Activated T-cell treated with anti-CD3 and anti-CD28 coated beads, Interleukin-2, amount 50 U/mL, for 72 hours (primary cell): ENCODE measurements at places on chromosomes 1 and 21. TPM values are rescaled to one million over a fixed set of nuclear protein-coding genes. Genes with fewer than 3 reads are reported as not detected.
A peak's percentile ranks its signal among the peaks of the same experiment; 100 is the strongest.

DNA sequence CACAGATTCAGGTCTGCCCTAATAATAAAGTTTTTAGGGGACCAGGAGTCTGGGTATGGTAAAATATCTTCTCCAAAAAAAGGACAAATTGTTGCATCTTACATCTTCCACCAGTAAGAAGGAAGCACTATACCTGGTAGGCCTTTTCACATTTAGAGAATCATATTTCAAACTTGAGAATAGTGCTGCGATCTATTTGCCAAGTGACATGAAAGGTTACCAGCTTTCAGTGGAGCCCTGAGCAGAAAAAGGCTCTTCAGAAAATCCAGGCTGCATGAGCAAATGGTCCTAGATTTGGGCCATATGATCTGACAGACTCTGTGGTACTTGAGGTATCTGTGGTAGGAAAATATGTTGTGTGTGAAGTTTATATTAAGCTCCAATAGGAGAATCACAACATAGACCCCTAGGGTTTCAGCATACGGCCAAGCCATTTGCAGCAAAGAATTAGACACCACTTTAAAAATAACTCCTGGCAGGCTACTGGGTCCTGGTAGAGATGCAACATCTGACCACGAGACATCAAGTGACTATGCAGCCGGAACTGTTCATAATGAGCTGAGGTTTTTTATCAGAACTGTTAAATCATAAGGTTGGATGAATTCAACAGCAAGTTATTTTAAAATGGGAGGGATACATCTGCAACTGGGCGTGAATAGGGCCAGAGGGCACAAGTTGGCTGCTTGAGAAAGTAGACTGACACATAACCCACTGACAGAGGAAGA is 38.6 kb upstream of the CCDC190 start:
- H3K27ac ChIP-seq, result no peak overlapping the region
- no peaks in the 10 kb centered on the region for H3K4me1 ChIP-seq
- DNase-seq, result no peak
- H3K36me3 ChIP-seq, result no peaks in the 10 kb centered on the region
- H3K27me3 ChIP-seq, result peaks cover 8% of the 10 kb centered on the region
- H3K4me3 ChIP-seq, result no peak overlapping the region

The CD244 gene
- 1.4 TPM for total RNA-seq

DNA sequence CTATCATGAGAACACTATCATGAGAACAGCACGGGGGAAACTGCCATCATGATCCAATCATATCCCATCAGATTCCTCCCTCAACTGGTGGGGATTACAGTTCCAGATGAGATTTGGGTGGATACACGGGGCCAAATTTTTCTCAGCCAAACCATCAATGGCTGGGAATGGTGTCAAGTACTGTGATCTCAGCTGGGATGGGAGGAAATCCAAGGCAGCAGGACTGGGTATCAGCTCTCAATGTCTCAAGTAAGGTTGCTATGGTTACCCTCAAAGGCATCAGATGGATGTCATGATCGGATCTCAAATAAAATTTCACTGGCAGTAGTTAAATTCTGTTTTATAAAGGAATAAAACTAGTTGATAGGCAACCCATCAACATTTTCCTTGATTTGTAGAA is 399.0 kb downstream of the KCNT2 start:
- H3K4me1 ChIP-seq, result no peaks in the 10 kb centered on the region
- no peaks in the 10 kb centered on the region for H3K27me3 ChIP-seq
- no peak overlapping the region for H3K27ac ChIP-seq

The KLHDC8A gene
- total RNA-seq, result not detected

DNA sequence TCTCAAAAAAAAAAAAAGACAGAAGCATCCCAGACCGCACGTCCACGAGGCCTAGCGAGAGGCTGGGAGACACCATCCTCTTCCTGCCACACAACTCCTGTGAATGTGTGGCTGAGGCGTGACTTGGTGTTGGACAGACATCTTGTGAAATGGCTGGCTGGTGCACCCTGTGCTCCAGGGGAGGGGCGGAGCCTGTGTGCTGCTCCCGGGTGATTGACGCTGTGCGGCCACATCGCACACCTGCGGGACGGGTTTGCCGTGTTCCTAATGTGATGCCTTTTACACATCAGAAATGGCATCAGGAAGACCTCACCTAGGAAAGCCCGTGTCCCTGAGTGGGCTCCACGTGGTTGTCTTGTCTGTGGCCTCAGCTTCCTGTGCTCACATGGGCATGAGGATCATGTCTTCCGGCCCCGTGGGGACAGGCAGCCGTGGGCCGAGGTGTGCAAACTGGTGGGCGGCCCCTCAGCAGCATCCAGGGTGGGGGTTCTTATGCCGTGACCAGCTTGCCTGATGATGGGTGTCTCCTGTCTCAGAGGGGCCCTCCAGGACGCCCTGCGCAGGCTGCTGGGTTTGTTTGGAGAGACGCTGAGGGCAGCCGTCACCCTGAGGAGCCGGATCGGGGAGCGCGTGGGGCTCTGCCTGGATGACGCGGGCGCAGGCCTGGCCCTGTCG is 64.4 kb downstream of the PCNT start:
- H3K4me3 ChIP-seq, result no peak overlapping the region
- no peak overlapping the region for H3K27ac ChIP-seq
- peaks cover 31% of the 10 kb centered on the region for H3K36me3 ChIP-seq
- H3K27me3 ChIP-seq, result no peaks in the 10 kb centered on the region
- no peak for DNase-seq

GRCh38 chr1:201911826-201912571 is 23.3 kb downstream of the SHISA4 start:
- H3K27ac ChIP-seq, result no peak overlapping the region
- H3K4me3 ChIP-seq, result no peak overlapping the region
- no peak for DNase-seq
- H3K36me3 ChIP-seq, result no peaks in the 10 kb centered on the region

DNA sequence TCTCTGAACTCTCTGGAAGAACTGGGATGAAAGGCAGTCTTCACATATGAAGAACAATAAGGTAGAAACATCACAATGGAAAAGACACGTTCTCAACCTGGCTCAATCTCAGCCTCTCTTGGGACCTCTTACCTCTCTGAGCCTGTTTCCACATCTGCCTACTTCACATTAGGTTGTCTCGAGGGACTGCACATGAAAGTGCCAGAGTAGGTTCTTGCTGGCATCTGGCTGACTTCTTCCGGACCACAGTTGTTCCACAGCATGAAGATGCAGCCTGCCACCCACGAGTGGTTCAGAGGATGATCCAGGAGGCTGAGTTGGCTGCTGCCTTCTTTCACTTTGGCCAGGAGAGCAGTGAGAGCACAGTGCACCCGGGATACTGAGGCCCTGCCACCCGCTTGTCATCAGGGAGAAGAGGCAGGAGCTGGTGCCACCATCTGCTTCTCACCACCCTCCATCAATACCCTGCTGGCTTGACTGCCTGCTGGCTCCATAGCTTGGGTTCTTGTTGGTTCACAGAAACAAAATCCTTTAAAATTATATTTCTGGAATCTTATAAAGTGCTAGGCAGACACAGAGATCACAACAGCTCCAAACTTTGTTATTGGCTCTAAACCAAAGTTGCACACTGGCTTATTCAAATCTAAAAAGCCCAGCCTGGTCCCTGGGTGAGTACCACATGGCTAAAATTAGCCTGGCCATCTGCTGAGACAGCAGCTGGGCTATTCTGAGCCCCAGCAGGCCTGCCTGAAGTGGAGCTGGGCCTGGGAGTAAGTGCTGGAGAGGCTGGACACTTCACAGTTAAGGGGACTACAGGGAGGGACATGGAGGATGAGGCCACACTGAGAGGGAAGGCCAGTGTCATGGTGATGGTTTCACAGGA is 46.9 kb upstream of the LIN9 start:
- H3K27me3 ChIP-seq, result no peaks in the 10 kb centered on the region
- H3K27ac ChIP-seq, result peak overlapping the region; percentile 5
- DNase-seq, result no peak
- peaks cover 7% of the 10 kb centered on the region for H3K36me3 ChIP-seq

- peaks cover 37% of the 10 kb centered on the region for H3K4me1 ChIP-seq
- H3K36me3 ChIP-seq, result no peaks in the 10 kb centered on the region
- H3K4me3 ChIP-seq, result peak overlapping the region; percentile 85
- no peaks in the 10 kb centered on the region for H3K27me3 ChIP-seq
Measured at GRCh38 chr1:155062702-155063411, 683 bp upstream of the EFNA4 start.

The KRTAP6-3 gene
- total RNA-seq, result not detected

The IRF6 gene
- total RNA-seq, result 0.49 TPM

The PYCR2 gene
- total RNA-seq, result 152 TPM

The RGL1 gene
- total RNA-seq, result 2.2 TPM

The MEX3A gene
- 0.31 TPM for total RNA-seq

DNA sequence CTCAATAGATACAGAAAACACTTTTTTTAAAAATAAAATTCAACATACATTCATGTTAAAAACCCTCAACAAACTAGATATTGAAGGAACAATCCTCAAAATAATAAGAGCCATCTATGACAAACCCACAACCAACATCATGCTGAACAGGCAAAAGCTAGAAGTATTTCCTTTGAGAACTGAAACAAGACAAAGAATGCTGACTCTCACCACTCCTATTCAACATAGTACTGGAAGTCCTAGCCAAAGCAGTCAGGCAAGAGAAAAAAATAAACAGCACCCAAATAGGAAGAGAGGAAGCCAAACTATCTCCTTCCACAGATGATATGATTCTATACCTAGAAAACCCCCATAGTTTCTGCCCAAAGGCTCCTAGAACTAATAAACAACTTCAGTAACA is 46.2 kb upstream of the IVNS1ABP start:
- H3K36me3 ChIP-seq, result peaks cover 9% of the 10 kb centered on the region
- H3K4me1 ChIP-seq, result no peaks in the 10 kb centered on the region
- H3K27me3 ChIP-seq, result no peaks in the 10 kb centered on the region
- no peak overlapping the region for H3K27ac ChIP-seq
- no peak for DNase-seq
- H3K4me3 ChIP-seq, result no peak overlapping the region

DNA sequence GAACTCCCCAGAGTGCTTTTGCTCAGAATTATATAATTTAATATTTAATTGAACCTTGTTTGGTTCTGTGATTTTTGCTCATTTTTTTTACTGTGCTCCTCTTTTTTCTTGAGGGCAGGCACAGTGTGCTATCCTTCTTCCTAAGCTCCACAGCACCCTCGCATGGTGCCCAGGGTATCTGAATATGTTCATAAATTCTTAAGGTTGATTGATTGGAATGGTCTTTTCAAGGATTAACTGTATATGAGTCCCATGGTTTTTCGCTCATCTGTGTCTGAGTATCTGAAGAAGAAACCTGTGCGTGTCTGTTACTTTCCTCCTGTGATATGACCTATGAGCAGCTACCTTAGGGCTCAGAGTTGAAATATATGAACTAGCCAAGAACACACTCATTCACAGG is 393.7 kb downstream of the HLX start:
- no peak overlapping the region for H3K27ac ChIP-seq
- DNase-seq, result no peak
- H3K4me3 ChIP-seq, result no peak overlapping the region
- H3K27me3 ChIP-seq, result no peaks in the 10 kb centered on the region
- H3K36me3 ChIP-seq, result no peaks in the 10 kb centered on the region
- no peaks in the 10 kb centered on the region for H3K4me1 ChIP-seq

The CLDN8 gene
- not detected for total RNA-seq

DNA sequence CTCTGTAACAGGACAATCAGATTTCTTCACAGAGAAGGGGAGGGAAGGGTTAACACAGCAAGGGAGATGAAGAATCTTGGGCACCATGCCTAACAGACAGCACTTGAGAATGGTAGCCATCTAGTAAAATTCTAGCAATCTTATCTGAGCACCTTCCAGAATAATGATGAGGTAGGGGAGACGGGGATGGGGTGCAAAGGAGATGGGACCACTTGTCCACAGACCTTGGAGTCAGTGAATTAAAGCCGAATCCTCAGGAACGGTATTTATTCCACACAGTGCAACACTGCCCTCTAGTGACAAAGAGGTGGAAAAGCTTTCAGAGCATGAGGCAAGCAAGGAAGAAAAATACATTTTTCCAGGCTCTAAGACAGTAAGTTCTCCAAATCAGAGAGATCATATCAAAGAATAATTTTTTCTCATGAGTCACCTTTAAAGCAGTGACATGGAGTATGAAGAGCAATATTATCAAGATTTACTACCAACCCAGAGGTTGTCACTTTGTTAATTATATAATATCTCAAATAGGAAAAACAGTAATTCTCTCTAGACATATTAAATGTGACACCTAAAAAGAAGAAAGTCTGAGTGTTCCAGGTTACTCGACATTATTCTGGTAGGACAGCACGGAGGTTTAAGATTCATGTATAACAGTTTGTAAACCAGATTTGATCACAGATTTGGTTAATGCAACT is 43.3 kb upstream of the LPAR3 start:
- no peaks in the 10 kb centered on the region for H3K27me3 ChIP-seq
- no peaks in the 10 kb centered on the region for H3K4me1 ChIP-seq
- H3K27ac ChIP-seq, result no peak overlapping the region
- no peak overlapping the region for H3K4me3 ChIP-seq

GRCh38 chr1:22551591-22551990 is 11.7 kb upstream of the EPHA8 start:
- H3K4me1 ChIP-seq, result no peaks in the 10 kb centered on the region
- no peak overlapping the region for H3K4me3 ChIP-seq
- H3K27me3 ChIP-seq, result peaks cover 52% of the 10 kb centered on the region
- DNase-seq, result no peak
- H3K36me3 ChIP-seq, result no peaks in the 10 kb centered on the region

DNA sequence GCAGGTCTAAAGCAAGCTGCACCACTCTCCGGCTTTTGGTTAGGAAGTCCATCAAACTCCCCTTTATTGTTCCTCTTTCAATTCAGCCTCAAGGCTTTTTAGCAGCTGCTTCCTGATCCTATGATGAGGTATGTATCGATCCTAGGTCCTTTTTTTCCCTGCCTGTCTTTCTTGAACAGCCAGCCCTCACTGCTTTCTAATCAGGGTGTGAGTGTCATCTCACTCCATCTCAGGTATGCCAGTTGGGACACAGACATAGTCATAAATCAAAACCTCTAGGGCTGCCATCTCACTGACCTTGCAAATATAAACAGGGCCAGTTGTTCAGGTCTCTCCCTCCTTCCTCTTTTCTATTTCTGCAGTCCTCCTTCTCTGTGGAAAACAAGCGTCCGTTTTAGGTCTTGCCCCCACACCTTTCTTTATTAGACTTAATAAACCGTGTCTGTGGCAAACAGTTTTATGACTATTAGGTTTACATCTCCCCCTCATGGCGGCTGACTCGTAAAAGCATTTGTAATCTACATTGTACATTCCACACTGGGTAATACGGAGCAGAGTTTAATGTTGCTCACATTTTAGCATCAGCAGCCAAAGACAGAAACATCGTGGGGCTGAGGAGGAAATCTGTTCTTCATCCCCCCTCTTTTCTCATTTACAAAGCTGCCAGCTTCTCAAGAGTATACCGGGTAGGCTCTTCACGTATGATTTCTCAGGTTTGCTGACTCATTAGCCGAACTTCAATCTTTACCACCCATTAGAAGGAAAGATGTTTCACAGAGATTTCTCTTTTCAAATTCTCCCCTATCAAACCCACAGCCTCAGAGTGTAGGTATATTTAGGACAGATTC is 11.6 kb downstream of the STYXL2 start:
- peaks cover 2% of the 10 kb centered on the region for H3K36me3 ChIP-seq
- peaks cover 60% of the 10 kb centered on the region for H3K4me1 ChIP-seq
- peak overlapping the region; percentile 48 for H3K27ac ChIP-seq
- DNase-seq, result no peak
- peak overlapping the region; percentile 36 for H3K4me3 ChIP-seq

GRCh38 chr1:43304771-43305300 is 4.1 kb downstream of the TIE1 start:
- no peaks in the 10 kb centered on the region for H3K4me1 ChIP-seq
- no peaks in the 10 kb centered on the region for H3K36me3 ChIP-seq
- no peak overlapping the region for H3K4me3 ChIP-seq
- H3K27me3 ChIP-seq, result no peaks in the 10 kb centered on the region
- no peak for DNase-seq

The DR1 gene
- 86.2 TPM for total RNA-seq

- peaks cover 22% of the 10 kb centered on the region for H3K4me1 ChIP-seq
- H3K4me3 ChIP-seq, result no peak overlapping the region
- H3K36me3 ChIP-seq, result peaks cover 16% of the 10 kb centered on the region
- no peaks in the 10 kb centered on the region for H3K27me3 ChIP-seq
Measured at GRCh38 chr1:55148676-55149075, 66.5 kb downstream of the USP24 start.
